ENCODE measurements at places on chromosomes 11 and 22.

DNA sequence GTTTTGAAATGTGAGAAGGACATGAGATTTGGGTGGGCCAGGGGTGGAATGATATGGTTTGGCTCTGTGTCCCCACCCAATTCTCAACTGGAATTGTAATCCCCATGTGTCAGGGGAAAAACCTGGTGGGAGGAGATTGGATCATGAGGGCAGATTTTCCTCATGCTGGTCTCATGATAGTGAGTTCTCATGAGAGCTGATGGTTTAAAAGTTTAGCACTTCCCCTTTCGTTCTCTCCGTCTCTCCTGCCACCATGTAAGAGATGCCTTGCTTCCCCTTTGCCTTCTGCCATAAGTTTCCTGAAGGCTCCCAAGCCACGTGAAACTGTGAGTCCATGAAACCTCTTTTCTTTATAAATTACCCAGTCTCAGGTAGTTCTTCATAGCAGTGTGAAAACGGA is 113.5 kb downstream of the FCHSD2 start:
- no peak for DNase-seq

DNA sequence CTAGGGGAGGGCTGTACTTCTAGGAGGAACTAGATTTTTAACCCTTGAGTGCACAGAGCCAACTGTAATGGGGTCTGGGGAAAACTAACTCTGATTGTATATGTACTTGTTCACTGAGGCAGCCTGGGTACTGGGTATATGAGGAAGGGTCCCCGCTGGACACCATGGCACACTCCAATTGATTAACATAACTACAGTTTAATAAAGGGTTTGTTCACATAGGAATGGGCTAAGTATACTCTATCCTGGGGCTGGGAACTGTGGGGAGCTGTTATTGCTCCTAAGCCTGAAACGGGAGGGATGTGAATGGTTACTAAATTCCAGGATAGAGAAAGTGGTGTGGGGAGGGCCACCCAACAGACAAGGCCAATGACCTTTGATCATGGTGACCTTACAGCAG is 67.6 kb downstream of the PARVA start:
- no peak for DNase-seq

DNA sequence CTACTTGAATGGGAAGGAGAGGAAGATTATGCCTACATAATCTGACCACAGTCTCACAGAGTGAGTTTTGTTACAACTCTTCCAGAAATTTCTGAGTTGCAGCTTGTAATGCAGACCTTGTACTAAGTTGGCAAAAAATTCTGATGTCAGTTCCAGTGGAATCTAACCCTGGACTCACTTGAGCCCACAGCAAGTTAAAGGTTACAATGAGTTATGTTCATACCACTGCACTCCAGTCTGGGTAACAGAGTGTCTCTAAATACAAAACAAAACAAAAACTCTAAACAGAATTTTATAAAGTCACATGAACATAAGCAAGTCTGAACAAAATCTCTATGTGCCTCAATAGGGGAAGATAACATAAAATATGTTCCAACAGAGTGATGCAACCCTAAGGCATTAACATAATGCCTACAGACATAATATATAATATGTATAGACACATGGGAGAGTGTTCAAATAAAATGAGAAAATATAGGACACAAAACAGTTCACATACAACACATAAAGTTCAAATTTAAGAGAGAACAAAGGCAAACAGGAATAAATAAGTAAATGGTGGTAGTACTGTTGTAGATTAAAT is 1.1 kb downstream of the GLYAT start:
- no peak for DNase-seq

GRCh38 chr11:94417386-94417987 is 16.3 kb upstream of the GPR83 start:
- peak; percentile 14 for DNase-seq

GRCh38 chr22:35482974-35483373 is 57.7 kb upstream of the RASD2 start:
- DNase-seq = no peak

GRCh38 chr11:27018902-27019529 is 21.6 kb upstream of the BBOX1 start:
- DNase-seq = no peak
